ENCODE measurements at places on chromosomes 1 and 21.

DNA sequence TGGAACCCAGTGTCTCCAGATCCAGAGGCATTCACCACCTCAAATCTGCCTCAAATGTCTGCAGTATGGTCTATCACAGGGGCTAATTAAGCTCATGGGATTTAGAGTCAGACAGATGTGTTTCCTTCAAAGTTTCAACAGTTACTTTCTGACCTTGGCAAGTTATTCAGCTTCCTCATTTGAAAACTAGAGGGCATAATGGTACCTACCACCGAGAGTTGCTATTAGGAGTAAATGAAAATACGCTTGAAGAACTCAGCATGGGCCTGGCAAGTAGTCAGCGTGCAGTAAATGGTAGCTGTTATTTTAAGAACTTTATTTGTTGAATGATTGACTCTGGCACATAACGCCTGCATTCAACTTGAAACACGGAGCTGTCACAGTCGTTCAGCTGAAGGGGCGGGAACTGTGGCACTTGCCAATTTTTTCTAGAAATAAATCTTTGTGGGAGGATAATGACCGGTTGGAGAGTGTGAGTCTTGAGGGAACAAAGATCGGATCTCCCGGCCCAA is 1.2 kb upstream of the CAP1 start:
- DNase-seq = peak; percentile 26

- DNase-seq = no peak
Measured at GRCh38 chr1:8777867-8778266, 39.6 kb downstream of the RERE start.

- no peak for DNase-seq
Measured at GRCh38 chr1:241485554-241485992, 34.0 kb downstream of the FH start.

- DNase-seq = peak; percentile 42
Measured at GRCh38 chr1:35369922-35370671, 101.6 kb downstream of the ZMYM4 start.

- DNase-seq = peak; percentile 9
Measured at GRCh38 chr1:185720633-185721272, 13.4 kb upstream of the HMCN1 start.

DNA sequence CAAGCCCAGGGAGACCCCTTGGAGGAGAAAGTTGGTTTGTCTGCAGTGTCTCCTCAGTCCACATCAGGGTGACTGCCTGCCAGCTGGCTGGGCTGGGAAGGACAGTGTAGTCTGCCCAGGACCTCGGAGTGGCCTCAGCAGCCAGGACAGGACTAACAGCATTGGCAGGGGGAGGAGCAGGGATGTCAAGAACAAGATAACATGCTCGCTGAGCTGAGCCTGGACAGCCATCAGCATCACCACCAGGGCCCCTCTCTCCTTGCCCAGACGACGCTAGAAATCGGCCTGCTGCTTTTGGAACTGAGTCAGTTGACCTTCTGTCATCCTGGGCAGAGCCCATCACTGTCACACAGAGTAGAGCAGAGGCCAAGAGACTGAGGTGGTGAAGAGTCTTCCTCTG is 83.6 kb upstream of the CNTN2 start:
- DNase-seq = no peak

GRCh38 chr1:220430059-220430458 is 97.9 kb upstream of the MARK1 start:
- DNase-seq = no peak

All from left renal cortex interstitium (tissue), 4 donors.